ENCODE measurements at places on chromosomes 16 and 17.

DNA sequence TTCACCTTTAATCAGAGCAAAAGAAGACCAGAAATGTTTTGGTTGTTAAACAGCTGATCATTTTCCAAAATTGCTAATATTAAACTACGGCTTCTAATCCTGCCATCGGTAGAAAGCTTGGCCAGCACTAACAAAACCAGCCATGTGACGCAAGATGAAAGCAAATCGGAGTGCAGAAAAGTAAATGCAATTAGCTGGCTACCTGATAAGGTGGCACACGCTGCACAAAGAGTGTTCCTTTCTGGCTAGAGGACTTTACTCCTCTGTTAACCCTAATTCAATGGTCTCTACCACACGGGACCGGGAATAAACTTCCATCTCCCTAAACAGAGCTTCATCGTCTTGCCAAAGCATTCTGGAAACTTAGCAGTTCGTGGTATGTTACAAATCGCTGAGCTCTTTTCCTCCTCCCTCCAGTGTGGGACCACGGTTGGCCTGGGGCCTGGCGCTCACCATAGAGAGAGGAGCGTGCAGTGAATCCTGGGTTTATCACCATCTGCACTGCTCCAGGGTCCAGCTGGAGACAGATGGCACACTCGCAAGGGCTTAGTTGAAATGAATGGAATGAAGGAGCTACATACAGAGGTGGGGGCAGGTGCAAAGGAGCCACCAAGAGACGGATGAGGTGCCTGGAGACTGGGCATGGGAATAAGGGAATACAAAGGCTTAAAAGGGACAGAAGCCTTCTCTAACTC, 10.1 kb upstream of the COG1 start:
- DNase-seq, result no peak

DNA sequence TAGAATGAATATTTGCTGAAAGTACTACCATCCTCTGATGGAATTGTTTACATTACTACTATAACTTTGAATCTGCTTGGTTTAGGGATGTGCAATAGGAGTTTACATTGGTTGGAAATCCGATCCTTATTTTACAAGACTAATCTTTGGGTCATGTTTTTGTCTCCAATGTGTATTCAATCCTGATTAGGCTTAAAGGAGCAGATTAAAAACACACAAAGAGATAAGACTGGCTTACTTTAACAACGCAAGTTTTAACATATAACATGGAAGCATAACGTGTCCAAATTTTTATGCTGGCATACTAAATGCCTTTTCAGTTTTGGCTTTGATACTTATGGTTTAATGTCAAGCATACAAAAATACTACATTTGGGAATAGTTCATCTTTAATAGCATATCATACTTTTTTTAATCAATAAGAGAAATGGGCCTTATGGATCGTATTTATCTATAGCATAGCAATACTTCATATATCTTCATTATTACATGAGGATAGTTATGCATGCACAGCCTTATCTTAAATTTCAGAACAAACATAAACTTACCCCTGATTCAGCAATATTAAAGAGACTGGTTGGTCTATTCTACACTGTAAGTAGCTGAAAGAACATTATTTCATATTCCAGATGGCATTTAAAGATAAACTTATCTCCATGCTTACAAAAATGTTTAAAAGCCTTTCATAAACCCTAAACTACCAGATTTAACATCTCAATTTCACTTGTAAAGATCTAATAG, 69.9 kb upstream of the NACA2 start:
- DNase-seq, result no peak

GRCh38 chr17:76090517-76091129, 11.6 kb downstream of the ZACN start:
- DNase-seq, result peak; percentile 25

- no peak for DNase-seq
These were observed 1.7 kb upstream of the CES5A start for GRCh38 chr16:55876854-55877253.

DNA sequence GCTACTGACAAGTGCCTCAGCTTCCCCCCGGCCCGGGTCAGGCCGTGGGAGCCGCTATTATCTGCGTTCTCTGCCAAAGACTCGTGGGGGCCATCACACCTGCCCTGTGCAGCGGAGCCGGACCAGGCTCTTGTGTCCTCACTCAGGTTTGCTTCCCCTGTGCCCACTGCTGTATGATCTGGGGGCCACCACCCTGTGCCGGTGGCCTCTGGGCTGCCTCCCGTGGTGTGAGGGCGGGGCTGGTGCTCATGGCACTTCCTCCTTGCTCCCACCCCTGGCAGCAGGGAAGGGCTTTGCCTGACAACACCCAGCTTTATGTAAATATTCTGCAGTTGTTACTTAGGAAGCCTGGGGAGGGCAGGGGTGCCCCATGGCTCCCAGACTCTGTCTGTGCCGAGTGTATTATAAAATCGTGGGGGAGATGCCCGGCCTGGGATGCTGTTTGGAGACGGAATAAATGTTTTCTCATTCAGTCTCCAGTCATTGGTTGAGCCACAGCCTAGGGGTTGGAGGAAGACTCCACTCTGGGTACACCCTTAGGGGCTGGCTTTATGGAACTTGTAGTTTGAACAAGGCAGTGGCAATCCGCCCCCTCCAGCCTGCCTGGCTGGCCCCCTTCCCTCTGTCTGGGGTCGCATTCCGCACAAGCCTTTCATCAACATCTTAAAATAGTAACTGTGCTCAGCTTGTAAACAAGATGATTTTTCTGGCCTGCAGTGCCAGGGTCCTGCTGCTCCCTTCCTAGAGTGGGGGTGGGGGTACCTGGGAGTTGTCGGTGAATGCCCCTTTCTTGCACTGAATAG, 4.1 kb downstream of the SYNGR2 start:
- no peak for DNase-seq

GRCh38 chr17:9402590-9403199, 172.9 kb downstream of the STX8 start:
- peak; percentile 47 for DNase-seq

DNA sequence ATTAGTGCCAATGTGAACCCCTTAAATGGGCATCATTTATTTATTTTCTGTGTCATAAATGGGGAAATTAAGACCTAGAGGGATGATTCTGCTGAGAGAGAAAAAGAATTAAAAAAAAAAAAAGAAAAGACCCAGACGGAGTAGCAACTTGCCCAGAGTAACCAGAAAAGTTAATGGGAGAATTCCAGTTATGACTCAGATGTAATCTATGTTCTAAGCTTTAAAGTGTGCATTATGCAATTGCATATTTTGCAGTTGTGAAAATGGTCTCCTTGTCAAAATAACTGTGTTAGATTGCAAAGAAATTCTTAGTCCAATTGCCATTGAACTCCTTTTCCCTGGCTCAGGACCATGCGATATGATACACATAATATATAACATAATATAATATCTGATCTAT, 38.6 kb upstream of the TBX2 start:
- no peak for DNase-seq
